ENCODE measurements at places on chromosomes 11 and 22.

DNA sequence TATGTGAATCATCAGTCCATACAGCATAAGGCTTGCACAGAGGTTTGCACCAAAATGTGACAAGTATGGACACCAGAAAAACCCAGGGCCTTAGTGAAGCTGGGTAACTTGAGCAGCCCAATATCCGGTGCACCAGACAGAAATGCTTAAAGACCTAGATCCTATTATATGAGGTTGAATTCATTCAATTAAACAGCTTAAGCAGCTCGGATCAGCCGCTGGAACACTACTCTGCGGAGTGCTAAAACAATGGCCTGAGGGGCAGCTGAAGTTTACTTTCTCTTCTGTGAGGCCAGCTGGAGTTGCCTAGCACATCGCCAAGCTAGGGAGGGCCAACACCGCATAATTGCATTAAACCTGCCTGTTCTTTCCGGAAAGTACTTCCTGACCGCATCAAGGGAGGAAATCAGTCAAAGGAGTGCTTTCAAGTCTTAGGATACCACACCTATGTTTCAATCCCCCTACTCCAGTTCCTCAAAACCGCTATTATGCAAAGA is 17.0 kb upstream of the FAM181B start:
- no peak for DNase-seq

- DNase-seq: no peak
Observed at GRCh38 chr11:21625982-21626381, 566.9 kb upstream of the ANO5 start.

DNA sequence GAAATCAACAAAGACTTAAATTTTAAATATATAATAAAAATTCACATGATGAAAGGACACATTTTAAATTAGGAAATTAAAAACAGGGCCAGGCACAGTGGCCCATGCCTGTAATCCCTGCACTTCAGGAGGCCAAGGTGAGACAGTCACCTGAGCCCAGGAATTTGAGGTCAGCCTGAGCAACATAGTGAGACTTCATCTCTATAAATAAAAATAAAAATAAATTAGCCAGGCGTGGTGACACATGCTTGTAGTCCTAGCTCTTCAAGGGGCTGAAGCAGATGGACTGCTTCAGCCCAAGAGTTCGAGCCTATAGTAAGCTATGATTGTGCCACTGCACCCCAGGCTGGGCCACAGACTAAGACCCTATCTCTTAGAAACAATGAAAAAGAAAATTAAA is 29.3 kb downstream of the RRAS2 start:
- DNase-seq: no peak

DNA sequence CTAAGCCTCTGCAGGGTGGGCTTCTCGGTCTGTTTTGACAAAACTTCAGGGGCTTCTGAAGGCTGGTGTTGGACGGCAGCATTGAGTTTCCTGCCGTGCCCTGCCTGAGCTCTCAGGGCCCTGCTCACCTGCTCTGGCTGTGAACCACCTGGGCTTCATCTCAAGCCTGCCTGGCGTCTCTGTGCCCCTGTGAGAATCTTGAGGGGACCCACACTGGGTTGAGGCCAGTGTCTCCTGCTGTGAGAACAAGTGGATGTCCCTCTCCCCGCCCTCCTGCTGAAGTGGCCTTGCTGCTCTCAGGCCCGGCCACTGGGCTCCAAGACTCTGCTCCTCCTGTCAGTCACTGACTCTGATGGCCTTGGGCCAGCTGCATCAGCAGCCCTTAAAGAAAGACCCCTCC is 30.3 kb downstream of the PPIL2 start:
- DNase-seq: no peak

DNA sequence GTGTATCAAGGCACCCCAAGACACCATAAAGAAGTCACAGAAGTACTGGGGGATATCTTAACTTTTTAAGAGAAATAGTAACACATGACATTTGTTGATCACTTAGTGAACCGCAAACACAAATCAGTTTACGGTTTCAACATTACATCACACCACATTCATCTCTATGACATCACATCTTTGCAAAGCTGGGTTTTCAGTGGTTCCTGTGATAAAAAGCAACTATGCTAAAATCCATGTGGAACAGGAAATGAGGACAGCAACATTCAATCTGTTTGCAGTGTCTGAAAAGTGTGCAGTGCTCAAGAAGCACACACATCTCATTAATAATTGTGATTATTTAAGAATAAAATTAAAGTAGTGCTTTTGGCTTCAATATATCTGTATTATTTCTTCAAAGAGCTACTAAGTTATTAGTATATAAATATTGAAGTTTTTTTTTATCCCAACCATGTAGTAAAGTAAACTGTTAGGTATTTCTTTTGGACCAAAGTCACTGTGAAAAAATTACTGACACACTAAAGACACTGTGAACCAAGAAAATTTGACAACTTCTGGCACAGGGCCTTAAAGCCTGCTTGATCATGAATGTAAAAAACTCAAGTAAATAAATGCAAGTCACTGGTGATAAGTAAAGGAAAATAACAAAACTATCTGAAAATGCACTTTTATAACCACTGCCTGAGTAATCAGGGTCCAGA is 156.0 kb upstream of the SOX6 start:
- DNase-seq: no peak

DNA sequence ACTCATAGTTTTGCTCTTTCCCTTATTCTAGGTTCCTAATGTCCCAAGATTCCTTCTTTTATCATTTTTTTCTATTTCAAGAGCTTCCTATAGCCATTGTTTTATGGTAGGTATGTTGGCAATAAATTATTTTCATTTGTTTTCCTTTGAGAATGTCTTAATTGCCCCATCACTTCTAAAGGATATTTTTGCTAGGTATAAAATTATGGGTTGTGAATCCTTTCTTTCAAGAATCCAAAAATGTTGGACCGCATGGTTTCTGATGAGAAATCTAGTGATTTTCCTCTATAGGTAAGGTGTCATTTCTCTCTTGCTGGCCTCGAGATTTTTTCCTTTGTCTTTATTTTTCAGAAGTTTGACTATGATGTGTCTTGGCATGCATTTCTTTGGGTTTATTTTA is 22.3 kb downstream of the RTL6 start:
- no peak for DNase-seq

- no peak for DNase-seq
Observed at GRCh38 chr11:67664696-67665540, 9.5 kb downstream of the ALDH3B2 start.

GRCh38 chr11:92768121-92768840 is 201.2 kb upstream of the MTNR1B start:
- no peak for DNase-seq

DNA sequence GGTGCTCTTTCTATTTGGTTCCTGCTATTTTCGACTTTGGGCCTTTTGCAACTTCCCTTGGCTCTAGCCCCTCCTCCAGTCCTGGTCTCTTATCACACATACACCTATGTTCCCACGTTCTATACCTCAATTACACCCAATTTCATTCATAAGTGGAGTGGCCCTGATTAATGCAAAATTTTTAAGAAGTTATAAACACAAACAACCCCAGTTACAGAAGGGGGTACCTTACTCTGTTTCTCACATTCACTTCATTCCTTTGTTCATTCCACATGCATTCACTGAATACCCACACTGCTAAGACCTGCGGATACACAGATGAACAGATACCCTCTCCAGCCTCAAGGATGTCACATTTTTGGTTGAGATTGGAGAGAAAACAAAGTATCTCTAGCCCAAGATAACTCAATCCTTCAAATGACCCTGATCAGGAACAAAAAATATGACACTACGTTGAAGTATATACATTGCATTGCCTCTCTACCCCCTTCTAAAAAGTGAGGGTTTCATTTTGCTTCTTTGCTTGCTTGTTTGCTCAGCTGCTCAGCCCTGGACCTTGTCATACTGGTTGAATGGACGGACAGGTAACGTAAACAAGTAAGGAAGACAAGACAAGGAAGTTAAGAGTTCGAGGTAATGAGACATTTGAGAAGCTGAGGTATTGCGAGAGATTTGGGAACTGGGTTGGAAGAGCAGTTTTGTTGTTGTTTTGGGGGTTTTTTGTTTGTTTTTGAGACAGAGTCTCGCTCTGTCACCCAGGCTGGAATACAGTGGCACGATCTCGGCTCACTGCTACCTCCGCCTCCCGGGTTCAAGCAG is 3.6 kb upstream of the VPS37C start:
- no peak for DNase-seq

DNA sequence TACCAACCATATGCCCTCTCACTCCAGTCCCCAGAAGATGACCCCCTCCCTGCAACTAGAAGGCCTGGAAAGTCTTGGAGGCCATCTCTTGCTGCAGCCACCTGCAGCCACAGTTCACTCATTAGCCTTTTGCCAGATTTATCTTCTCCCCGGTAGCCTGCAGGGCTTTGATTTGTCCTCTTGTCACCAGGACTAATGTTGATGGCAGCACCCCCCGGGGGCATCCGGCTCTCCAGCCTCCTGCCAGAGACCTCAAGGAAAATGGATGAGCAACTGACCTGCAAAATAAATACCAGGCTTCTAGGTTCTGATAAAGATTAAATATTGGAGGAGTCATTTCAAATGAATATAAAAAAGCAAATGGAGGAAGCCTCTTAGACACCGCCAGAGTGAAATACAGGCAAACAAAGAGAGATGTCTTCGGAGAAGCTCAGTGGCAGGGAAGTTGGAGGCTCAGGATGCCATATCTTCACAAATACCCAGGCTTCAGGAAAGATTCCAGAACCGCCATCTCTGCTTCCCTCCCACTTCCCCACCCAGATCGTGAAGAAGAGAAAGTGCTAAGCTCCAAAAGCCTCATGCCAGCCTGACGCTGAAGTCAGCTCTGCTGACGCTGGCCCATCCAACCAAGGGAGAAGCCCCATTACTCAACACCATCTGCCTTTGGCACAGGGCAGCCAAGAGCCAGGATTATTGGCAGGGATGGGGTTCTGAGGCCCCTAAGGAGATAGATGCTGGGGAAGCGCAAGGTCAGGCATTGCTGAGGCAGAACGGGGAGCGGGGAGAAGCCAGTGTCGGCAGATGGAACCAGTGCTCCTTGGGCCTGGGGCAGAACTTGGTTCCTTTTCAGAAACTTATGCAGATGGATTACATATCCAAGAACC is 362.7 kb downstream of the CADM1 start:
- DNase-seq: no peak

GRCh38 chr22:46657996-46658947 is 38.1 kb downstream of the GRAMD4 start:
- DNase-seq: no peak

- no peak for DNase-seq
Observed at GRCh38 chr11:134409552-134410429, 2.3 kb downstream of the B3GAT1 start.

DNA sequence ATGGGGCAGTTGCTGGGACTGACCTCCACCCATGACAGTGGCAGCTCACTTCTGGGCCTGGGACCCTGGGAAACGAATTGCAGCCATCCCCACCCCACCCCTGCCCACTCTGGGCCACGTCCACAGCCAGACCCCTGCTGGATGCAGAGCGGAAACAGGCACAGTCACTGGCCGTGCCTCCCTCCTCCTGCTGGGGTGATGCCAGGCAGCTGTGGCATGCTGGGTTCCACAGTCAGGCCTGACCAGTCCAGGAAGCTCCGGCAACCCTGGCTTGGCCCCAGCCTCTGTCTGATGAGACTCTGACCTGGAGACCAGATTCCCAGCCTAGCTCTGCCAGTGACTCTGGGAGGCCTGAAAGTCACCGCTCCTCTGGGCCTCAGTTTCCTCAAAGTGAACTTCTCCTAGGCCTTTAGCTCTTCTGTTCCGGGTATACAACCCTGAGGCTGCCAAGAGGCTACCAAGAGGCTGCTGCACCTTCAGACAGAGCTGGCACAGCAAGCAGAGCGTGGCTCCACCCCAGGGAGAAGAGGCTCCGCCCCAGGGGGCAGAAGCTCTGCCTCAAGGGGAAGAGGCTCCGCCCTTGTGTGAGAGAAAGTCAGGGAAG is 8.9 kb downstream of the SULT4A1 start:
- no peak for DNase-seq

DNA sequence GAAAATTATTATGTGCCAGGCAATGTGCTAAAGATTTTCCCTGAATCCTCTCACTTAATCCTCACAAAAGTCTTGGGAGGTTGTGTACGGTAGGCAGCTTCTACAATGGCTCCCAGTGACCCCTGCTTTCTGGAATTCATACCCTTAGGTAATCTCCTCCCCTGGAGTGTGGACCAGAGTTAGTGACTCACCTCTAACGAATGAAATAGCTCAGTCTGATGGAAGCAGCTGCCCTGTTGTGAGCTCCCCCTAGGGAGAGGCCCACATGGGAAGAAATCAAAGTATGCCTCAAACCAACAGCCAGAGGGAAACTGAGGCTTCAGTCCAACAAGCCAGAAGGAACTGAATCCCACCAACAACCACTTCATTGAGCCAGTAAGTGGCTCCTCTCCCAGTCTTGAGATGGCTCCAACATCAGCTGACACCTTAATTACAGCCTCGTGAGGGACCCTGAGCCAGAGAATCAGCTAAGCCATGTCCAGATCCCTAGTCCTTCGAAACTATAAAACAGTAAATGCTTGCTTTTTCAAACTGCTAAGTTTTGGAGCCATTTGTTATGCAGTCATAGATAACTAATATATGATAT is 98.9 kb upstream of the ISX start:
- no peak for DNase-seq

- no peak for DNase-seq
Observed at GRCh38 chr22:45493286-45493771, 9.4 kb upstream of the FBLN1 start.

GRCh38 chr11:126754591-126755426 is 245.8 kb downstream of the KIRREL3 start:
- DNase-seq: no peak

DNA sequence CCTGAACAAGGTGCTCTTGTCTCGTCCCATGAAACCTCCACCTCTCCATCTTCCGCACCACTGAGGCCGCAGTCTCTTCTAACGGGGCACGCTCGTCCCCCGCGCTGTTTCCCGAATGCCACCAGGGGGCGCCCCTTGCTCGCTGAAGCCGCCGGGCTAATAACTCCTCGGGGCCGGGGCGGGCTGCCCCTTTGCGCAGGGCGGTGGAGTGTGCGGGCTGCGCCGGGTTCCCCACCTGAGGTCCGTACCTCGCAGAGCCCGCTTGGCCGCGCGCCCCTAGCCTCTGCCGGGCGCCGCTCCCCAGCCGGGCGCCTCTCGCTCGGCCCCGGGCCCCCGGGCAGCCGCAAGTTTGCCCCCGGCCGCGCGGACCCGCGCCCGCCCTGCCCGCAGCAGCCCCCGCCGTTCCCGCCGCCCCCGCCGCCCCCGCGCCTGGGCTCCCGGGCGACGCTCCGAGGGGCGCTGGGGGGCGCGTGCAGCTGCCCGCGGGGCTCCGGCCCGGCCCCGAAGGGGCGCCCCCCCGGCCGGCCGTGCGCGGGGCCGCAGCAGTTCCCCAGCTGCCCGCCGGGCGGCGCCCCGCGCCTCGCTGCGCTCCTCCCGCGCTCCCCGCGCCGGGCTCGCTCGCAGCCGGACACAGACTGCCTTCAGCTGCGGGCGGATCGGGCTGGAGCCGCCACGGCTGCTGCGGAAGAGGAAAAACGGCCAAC is at the start of gene GRIK4:
GRIK4 (plus strand) TSS at position 633 of the 704 bp plus-strand sequence. CDS start 148,571 bp downstream, outside the sequence.
- peak; percentile 43 for DNase-seq

GRCh38 chr11:68324241-68324640 is 11.8 kb downstream of the LRP5 start:
- no peak for DNase-seq

GRCh38 chr11:84947970-84948580 is 679.1 kb downstream of the DLG2 start:
- no peak for DNase-seq

GRCh38 chr11:32792948-32793475 is 1.4 kb downstream of the CCDC73 start:
- DNase-seq: peak; percentile 32

Measured in stimulated activated CD4-positive, alpha-beta T cell treated with anti-CD3 and anti-CD28 coated beads, Interleukin-2, amount 100 ng/mL, for 4 hours (primary cell).